ENCODE measurements at places on chromosomes 5 and 9.

GRCh38 chr9:126689027-126689825, 75.5 kb downstream of the LMX1B start:
- no peak for DNase-seq

GRCh38 chr5:139306197-139306596, 12.7 kb downstream of the MATR3 start:
- DNase-seq, result no peak

GRCh38 chr5:39515881-39516280, 91.1 kb upstream of the DAB2 start:
- DNase-seq, result no peak

DNA sequence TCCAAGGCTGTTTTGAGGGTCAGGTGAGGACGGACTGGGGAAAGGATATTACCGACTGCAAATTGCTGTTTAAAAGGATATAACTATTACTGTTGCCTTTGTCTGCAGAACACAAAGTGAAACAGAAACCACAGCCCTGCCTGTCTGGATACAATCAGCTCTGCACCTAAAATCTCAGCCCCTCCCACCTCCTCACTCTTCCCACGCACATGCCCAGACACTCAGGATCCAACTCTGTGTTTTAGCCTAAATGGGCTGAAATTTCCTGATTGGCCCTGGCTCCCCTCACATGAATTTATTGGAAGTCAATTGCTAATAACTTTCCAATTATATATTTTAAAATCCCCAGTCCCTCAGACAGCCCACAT, 176.3 kb upstream of the PPP1R26 start:
- no peak for DNase-seq

- DNase-seq, result no peak
Observed at GRCh38 chr9:135551456-135551855, 5.5 kb downstream of the OBP2A start.

DNA sequence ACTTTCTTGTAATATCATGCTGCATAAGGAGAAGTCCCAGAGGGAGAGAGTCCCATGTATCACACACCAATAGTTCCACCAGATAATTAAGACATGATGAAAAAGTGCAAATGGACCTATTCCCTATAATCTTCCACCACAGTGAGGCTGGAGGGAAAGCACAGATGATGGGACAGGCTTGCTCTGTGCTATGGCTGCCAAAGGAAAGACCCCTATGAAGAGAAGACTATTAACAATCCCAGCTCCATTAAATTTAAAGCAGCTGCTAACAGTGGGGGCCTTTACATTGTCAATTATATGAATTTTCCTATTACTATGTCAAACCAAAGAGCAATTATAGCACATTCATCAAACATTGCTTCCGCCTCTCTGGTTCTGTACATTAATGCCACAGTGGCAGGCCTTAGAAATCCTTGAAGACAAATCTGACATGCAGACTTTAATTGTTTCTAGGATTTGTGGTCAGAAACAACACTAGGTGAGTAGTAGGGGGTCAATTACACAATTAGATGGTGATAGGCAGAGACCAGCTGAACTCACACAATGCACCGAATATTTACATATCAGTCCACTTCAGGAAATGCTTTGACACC, 551.3 kb downstream of the TLE1 start:
- DNase-seq, result no peak

DNA sequence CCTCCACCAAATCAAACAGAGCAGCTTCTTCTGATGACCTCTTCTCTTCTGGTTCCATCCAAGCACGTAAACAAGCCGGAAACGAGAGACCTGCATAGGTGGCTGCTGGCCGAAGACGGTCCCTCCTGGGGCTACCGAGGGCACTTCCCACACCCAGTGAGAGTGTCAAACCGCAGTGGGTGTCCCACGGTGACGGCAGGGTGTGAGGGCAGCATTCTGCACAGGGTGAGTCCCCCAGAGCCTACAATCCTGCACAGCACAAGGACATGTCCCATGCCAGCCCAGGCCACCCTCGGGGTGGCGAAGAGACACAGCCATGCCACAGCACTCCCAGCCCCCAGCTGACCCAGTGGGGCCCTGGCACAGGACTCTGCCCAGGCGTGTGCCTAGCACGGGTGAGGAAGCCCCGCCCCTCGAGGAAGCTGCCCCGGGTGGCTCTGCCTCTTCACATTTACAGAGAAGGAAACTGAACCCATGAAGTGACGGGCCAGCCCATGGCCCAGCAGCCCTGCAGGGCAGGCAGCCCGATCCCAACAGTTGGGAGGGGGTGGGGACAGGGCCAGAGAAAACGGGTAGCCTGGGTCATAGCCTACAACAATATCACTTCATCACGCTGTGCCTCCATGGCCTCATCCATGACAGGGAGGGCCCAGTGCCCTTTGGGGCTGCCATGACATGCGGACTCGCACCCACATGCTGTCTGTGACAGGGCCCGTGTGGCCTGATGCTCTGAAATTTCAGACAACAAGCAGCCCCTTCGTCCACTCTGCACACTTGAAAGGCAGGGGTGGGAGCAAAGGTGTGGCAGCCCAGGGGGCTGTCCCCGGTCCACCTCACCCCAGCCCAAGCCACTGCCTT, 43.2 kb downstream of the SEMA4D start:
- no peak for DNase-seq

DNA sequence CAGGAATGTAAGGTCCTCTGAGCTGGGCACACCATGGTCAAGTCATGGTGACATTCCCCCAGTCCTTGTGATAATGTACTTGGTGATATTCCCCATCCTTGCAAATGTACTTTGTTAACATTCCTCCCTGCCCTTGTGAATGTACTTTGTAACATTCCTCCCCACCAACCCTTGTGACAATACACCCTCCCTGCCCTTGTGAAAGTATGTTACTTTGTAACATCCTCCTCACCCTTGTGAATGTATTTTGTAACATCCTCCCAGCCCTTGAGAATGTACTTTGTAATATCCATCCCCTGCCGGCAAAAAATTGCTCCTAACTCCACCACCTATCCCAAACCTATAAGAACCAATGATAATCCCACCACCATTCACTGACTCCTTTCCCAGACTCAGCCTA, 53.3 kb downstream of the RAPGEF6 start:
- DNase-seq, result no peak

- DNase-seq, result no peak
Observed at GRCh38 chr5:17769277-17769676, 135.0 kb downstream of the TAF11L14 start.

DNA sequence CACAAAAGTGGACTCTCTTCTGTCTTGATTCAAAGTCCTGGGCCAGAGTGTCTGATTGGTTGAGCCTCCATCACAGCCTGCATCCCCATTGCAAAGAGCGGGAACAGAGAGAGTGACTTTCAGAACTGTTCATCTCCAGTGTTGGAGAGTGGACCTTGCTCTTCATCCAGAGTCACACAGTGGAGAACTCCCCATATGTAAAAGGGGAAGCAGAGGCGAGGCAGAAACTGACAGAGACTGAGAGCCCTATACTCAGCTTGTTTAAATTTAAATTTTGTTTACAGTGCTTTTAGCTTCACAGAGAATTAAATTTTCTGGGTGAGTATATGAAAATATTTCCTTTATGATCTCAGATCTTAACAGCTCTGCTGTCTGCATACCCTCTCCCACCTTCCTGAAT, 70.0 kb upstream of the SSBP2 start:
- no peak for DNase-seq

GRCh38 chr5:151592855-151593408, 1.8 kb upstream of the FAT2 start:
- no peak for DNase-seq

- no peak for DNase-seq
Observed at GRCh38 chr5:74205767-74206578, 434.6 kb downstream of the ENC1 start.

- DNase-seq, result no peak
Observed at GRCh38 chr5:69493396-69494133, 975 bp downstream of the OCLN start.

DNA sequence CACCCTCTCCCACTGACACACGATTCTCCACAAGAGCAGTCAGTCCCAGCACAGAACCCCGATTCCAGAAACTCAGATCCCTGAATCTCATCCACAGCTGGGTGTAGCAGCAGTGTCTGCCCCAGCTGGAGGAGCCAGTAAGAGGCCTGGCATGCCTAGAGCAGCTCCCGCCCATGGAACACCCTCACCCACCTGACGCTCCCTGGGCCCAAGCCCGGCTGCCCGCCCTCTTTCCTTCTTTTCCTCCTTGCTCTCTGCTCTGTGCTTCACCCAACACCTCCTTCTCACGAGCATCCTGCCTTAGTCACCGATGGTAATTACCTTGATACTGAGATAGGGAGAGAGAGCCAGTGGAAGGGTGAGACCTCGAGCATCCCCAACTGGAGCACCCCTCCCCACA, 8.7 kb downstream of the PCDH1 start:
- no peak for DNase-seq

DNA sequence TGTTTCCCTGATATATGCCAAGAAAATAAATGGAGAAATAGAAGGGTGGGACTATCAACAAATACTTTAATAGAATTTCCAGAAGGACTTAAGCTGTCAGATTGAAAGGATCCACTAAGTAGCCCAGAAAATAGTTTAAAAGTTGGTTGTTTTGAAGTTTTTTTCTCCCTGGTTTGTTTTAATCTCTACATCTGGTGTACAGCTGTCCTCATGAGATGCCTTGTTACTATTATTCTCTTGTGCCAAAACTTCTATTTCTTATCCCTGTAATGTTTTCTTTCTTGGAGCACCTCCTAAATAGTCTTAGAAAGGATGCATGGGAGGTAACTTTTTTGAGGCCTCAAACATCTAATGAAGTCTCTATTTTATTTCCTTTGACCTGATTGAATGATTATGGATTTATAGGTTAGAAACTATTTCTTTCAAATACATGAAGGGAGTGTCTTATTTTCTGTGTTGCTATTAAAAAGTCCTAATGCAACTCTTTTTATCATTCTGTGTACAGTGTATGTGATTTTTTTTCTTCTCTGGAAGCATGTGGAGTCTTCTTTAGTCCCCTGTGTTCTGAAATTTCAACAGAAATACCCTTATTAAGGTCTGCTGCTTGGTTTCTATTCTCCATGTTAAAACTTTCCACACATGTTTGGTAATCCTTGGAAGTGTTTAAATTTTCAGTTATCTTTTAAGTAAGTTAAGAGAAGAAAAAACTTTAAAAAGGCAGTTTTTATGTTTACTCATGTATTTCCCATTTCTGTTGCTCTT, 140.0 kb upstream of the CDKN2B start:
- DNase-seq, result no peak

- no peak for DNase-seq
Observed at GRCh38 chr9:130026583-130027340, 16.2 kb downstream of the FNBP1 start.

- DNase-seq, result no peak
Observed at GRCh38 chr9:132878695-132879456, at the start of gene SPACA9. Gene SPACA9, plus strand, starts transcription at chr9:132878898. Its CDS starts 5,050 bp downstream, at chr9:132883948.

GRCh38 chr5:75656311-75657003, 45.2 kb downstream of the ANKDD1B start:
- DNase-seq, result no peak

DNA sequence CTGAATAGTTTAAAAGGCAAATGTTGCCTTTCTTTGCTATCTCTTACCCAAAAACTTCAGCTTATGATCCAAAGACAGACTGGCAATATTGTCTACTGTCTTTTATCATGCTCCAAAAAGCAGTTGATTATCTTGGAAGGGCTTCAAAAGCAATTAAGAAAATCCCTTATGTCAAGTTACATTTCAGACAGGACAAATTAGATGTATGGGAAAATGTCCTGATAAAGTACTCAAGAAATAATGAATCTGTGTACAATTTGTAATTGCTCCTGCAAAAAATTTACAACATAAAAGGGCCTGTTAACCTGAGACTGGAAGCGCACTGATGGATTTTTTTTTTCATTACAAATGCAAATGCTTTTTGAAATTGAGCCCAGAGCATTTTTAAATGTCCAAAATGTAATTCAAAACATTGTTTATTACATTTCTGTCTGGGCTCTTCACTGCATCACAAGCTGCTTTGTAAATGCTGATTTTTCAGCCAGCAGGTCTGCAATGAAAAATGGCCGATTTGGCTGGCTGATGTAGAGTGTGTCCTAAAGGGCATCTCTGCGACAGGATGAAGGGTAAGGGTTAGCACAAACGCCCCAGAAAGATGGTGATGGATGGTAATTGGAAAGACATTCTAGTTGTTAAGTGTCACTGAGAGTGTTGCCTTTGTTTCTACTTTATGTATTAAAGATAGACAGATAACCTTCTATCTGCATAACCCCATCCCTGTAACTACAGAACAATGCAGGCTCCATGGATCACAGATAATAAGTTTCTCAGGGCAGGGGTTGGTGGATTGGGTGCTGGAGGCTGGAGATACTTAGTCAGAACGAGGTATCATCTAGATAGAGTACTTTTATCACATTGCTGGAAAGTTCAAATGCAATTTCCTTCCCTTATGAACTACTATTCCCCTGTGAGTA, 27.0 kb downstream of the MAT2B start:
- DNase-seq, result no peak

- DNase-seq, result no peak
Observed at GRCh38 chr5:15798006-15798405, 298.0 kb downstream of the FBXL7 start.

GRCh38 chr9:94818178-94818541, 91.7 kb downstream of the AOPEP start:
- no peak for DNase-seq

DNA sequence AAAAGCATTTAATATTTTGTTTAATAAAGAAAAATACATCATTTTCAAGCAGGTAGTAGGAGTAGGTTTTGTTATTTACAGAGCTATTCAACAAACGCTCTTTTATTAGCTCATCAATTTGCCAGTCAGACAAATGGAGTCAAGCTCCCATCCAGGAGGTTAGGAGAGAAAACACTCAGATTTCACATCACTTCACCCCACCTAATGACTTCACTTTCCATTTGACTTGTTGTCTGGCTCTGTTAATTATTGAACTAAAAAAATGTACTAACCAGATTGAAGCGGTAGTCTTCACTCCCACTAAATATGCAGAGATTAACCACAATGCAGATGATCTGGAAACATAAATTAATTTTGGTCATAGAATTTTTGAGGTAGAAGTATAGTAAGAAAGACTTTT, 193.6 kb upstream of the VCAN start:
- no peak for DNase-seq

- no peak for DNase-seq
Observed at GRCh38 chr9:121884057-121884541, 209.0 kb downstream of the TTLL11 start.

- no peak for DNase-seq
Observed at GRCh38 chr5:90020575-90021538, 388.7 kb downstream of the CETN3 start.

DNA sequence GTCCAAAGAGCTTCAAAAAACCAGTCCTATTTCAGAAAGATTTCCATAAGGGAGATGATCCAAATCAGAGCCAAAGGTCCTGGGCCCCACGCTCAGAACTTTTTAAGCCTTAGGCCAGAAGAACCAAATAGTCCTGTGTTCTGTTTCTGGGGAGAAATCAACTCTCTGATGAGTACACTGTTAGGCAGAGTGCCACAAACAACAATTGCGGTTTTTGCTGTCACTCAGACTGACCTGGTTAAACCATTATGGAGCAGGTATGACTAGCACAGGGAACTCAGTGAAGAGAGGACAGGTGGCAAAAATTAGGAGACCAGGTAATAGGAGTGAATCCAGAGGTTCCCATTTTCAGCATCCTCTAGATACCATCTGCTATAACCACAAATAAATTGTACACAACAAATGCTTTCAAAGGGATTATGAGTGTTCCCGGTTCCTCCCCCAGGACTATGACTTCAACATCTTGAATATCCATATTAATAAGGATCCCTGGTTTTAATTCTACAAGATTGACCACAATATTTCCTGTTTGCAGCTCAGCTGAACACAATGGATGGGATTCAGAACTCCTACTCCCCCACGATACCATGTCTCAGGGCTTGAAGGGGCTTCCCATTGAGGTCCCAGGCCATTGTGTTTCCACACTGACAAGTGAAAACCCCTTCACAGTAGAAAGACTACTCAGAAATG, 52.1 kb upstream of the FREM1 start:
- no peak for DNase-seq

- no peak for DNase-seq
Observed at GRCh38 chr9:135155396-135155795, 67.9 kb downstream of the OLFM1 start.
